Renal pelvis (tissue), 12 donors: ENCODE measurements at places on chromosomes 4 and X. TPM values are rescaled to one million over a fixed set of nuclear protein-coding genes. Genes with fewer than 3 reads are reported as not detected.
A peak's percentile ranks its signal among the peaks of the same experiment; 100 is the strongest.

DNA sequence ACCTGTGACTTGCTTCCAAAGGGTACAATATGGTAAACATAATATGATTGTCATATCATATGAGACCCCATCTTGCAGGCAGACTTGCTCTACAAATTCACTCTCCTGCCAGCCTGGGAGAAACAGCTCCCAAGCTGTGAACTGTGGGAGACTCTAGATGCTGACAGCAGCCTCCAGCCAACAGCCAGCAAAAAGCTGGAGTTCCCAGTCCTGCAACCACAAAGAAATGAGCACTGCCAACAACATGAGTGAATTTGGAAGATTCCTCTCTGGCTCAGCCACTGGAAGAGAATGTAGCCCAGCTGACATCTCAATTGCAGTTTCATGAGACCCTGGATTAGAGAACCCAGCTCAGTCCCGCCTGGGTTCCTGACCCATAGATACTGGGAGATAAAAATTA is 145.4 kb downstream of the QDPR start:
- no peak for DNase-seq

GRCh38 chr4:82820689-82821088 is 22.1 kb upstream of the SCD5 start:
- DNase-seq: no peak

GRCh38 chr4:56531823-56532222 is 26.2 kb downstream of the ARL9 start:
- no peak for DNase-seq

GRCh38 chr4:89598602-89599001 is 238.4 kb downstream of the SNCA start:
- no peak for DNase-seq

DNA sequence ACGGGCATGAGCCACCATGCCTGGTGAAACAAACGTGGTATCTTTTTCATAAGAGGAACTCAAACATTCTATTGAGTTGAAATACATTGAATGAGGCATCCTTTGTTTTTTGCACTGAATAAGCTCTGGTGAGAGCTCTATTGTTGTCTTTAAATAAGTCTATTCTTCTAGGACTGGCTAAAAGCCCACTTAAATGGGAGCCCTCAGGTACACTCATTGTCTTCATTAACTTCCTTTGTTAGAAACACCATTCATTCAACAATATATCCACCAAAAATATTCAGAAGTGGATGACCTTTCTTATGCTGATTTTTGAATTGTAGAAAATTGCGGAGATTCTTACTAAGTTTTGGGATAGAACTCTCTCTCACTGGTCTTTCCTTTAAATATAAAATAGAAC is 568.0 kb downstream of the IL1RAPL1 start:
- DNase-seq: no peak

DNA sequence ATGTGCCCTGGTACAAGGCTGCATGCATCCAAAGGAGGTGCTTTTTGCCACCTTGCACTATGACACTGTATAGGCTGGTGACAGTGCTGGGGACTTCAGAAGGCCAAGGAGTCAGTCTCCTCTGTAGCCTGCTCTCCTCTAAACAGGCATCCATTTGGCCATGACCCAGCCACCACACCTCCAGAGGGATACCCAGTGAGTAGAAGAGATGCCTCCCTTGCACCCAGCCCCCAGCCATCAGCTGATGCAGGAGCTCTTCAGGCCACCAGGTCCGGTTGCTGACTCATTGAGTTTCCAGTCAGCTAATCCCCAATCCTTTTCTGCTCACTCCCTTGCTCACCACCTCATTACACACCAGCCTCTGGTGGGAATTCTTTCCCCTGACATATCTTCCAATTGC is 99.8 kb downstream of the PJA1 start:
- no peak for DNase-seq

GRCh38 chr4:165355900-165356300 is 22.9 kb upstream of the CPE start:
- DNase-seq: peak; percentile 47

- peak; percentile 57 for DNase-seq
These were observed 807 bp downstream of the USP9X start for GRCh38 chrX:41085878-41086626.

DNA sequence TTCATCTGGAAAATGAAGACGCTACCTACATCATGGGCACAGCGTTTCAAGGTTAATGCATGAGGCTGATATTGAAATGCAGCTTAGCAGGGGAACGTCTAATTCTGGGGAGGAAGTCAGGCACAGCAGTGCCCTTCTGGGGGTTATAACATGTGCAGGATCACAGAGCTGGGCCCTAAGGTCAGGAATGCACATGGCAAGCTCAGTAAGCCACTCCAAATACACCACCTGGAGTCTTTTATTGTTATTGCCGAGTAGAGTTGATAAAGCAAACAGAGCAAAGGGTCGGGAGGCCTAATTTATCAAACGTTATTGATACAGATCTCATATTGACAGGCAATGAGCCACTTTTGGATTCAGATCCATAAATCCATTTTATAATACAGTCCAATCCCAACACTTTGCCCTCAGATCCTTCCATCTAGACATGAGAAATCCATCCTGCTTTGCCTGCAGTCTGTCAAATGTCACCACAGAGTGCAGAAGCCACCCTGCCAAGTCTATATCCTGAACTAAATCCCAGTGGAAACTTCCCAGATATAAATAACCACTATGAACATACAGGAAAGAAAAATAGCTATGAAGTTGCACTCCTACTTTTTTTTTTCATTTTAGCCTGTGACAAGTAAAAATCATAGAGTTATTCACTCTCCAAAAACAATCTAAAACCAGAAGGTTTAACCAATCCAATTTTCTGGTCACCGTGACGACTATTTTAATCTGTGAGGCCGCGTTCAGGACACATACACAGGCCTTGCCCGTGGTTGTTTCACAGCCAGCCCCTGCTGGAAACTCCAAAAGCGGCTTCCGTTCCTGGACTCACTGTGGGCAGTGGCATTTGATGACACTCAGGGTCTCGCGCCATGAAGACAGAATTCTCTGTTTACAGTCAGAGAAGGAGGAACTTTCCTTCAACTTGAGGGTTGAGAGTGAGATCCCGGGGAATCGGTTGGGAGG is 335.4 kb downstream of the DHX15 start:
- DNase-seq: no peak

- peak; percentile 82 for DNase-seq
These were observed at the start of gene FAM47E for GRCh38 chr4:76251441-76252270. FAM47E (plus strand) TSS chr4:76251721; CDS start chr4:76251747, 26 bp downstream.

- DNase-seq: no peak
These were observed 72.7 kb upstream of the H2AZ1 start for GRCh38 chr4:100022792-100023222.

DNA sequence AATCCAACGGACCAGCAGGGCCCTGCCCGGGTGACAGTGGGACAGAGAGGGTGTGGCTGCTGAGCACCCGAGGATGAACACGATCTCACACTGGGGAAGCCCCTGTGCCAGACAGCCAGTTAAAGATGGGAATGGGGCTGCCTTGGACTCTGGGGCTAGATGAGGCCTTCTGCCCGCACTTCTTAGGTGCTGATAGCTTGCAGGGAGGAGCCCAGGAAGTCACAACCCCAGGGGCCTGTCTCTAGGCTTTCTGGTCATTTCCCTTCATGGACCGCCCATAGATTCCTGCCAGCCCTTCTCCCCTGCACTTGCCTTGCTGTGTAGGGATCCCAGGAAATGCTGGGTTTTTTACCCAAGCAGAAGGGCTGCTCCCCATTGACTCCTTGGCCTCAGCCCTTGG is 6.2 kb downstream of the ZNF275 start:
- DNase-seq: no peak

DNA sequence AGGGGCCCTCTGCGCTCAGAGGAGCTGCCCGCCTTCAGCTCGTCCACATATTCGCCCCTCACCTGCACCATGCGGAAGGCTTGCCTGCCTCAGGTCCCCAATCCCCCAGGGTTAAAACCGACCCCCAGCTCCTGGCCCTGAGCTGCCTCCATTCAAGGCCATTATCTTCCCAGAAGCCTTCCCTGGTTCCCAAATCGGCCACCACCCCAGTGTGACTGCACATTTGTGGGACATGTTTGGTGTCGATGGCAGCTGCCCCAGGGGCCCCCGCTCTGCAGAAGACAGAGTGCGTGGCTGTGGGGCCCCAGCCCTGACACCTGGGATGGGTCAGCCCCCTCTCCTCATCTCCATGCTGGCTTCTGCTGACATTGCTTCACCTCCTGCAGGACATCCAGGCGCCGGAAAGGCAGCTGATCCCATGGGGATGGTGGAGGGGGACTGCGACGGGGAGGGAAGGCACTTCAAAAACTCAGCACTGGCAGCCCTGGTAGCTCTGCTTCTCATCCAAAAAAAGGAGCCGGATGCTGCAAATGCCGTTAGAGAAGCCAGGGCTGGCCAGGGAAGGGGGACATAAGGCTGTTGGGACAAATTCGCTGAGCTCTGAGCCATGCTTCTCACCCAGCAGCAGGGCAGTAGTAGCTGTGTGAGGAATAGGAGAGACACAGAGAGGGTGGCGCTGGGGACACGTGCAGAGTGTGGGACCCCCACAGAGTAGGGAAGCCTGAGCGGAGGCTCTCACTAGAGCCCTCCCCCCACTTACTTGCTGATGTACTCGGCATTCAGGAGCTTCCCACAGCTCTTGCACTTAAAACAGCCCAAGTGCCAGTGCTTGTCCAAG is 78.5 kb downstream of the ABLIM2 start:
- DNase-seq: no peak

GRCh38 chrX:99800016-99800415 is 610.1 kb downstream of the PCDH19 start:
- DNase-seq: no peak

PAGE3 gene
- not detected for polyA plus RNA-seq

CT45A2 gene
- not detected for polyA plus RNA-seq

CCDC160 gene
- polyA plus RNA-seq: 8.4 TPM

GLUD2 gene
- 6.4 TPM for polyA plus RNA-seq

FGFBP1 gene
- polyA plus RNA-seq: 0.21 TPM

RCHY1 gene
- 46.0 TPM for polyA plus RNA-seq

UGT2B10 gene
- polyA plus RNA-seq: 0.57 TPM

FSTL5 gene
- 3.4 TPM for polyA plus RNA-seq

GPRASP1 gene
- 16.3 TPM for polyA plus RNA-seq

ARL9 gene
- polyA plus RNA-seq: 1.9 TPM

KDR gene
- 60.2 TPM for polyA plus RNA-seq
